Lung microvascular endothelial cell (primary cell): ENCODE measurements at places on chromosomes 7 and 10. TPM values are rescaled to one million over a fixed set of nuclear protein-coding genes. Genes with fewer than 3 reads are reported as not detected.
A peak's percentile ranks its signal among the peaks of the same experiment; 100 is the strongest.

Gene ANKRD7
- 0.22 and 0.40 TPM in 2 replicates for total RNA-seq

GRCh38 chr7:92025260-92025659 lies 84.6 kb downstream of the AKAP9 start:
- no peak for DNase-seq

DNA sequence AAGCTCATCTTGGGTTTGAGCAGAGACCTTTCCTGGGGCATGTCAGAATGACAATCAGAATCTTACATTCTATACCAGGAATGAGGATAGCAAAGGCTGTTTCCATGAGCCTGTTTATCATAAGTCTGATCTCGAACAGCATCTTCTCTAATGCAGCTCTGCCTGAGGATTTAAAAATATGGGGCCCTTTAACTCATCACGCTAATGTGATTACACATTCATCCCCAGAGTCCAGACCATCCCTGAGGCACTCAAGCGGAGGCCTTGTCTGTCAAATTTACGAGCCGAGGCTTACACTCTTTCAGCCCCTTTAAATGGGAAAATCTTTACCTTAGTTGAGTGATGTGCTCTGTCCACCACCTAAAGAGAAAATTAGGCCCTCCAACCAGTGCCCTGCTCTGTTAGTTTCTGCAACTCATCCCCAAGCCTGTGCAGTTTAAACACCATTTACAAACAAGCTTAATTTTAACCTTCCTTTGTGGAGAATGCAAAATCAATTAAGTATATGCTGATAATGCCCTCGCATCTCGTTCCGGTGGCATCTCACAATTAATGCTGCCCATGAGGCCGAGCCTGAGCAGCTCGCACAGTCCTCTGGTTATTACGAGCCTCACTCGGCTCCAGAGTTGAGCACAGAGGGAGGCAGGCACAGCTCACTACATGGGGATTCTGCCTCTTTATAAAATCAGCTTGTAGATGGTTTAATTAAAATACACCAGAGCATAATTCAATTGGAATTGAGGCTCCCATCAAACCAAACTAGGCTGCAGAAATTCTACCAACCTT lies 16.0 kb downstream of the CHST15 start:
- DNase-seq: no peak

Gene AGMO
- 0.22 and 0.40 TPM in 2 replicates for total RNA-seq

GRCh38 chr10:42973870-42974692 lies 102.8 kb upstream of the RET start:
- no peak for DNase-seq

- DNase-seq: no peak
Observed at GRCh38 chr7:106031300-106032035, 68.4 kb downstream of the CDHR3 start.

- peak; percentile 24 for DNase-seq
Observed at GRCh38 chr7:134988161-134988560, 1.9 kb downstream of the AGBL3 start.

Gene ZNF736
- 3.7 and 8.3 TPM in 2 replicates for total RNA-seq

Gene GATA3
- under 0.01 TPM in 2 replicates for total RNA-seq

- DNase-seq: peak; percentile 53
Observed at GRCh38 chr10:114306116-114306973, 67.3 kb downstream of the VWA2 start.

- peak; percentile 92 for DNase-seq
Observed at GRCh38 chr10:3892440-3893425, 107.7 kb upstream of the KLF6 start.

Gene TAF5
- total RNA-seq: 3.1 and 4.2 TPM in 2 replicates

Gene DDC
- not detected in 2 replicates for total RNA-seq

GRCh38 chr10:94035982-94036765 lies 42.4 kb downstream of the PLCE1 start:
- DNase-seq: no peak

- DNase-seq: no peak
Observed at GRCh38 chr7:135366843-135367508, 133.3 kb downstream of the STRA8 start.

Gene CPA2
- total RNA-seq: not detected in 2 replicates

- DNase-seq: no peak
Observed at GRCh38 chr7:96080027-96080426, 241.9 kb downstream of the SLC25A13 start.

DNA sequence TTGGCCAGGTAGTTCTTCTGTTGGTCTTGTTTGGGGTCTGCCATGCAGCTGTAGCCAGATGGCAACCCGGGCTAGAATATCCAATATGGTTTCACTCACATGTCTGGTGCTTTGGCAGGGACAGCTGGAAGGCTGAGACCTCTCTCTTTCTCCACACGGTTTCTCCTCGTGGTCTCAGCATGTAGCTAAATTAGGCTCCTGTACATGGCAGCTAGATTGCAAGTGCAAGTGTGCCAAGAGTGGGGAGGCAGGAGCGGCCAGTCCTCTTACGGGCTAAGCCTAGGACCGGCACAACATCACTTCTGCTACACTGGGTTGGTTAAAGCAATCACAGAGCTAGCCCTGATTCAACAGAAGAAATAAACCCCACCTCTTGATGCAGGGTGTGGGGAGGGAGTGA lies 9.3 kb upstream of the PDE1C start:
- DNase-seq: no peak

DNA sequence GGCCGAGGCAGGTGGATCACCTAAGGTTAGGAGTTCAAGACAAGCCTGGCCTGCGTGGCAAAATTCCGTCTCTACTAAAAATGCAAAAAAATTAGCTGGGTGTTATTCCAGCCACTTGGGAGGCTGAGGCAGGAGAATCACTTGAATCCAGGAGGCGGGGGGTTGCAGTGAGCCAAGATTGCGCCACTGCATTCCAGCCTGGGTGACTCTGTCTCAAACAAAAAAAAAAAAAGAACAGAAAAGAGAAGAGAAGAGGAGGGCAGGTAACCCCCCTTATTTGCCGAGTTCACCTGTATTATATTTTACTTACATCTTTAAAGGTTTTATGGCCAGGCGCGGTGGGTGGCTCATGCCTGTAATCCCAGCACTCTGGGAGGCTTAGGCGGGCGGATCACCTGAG lies 91.7 kb downstream of the RNF216 start:
- DNase-seq: no peak

DNA sequence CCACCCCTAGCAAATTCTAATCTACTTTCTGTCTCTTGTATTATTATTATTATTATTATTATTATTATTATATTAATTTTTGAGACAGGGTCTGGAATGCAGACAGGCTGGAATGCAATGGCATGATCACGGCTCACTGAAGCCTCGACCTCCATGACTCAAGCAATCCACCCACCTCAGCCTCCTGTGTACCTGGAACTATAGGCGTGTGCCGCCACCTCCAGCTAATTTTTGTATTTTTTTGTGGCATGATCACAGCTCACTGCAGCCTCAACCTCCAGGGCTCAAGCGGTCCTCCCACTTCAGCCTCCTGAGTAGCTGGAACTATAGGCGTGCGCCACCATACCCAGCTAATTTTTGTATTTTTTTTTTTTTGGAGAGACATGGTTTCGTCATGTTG lies 2.6 kb upstream of the TMEM139 start:
- no peak for DNase-seq
